ENCODE measurements at places on chromosomes 3 and 15.

DNA sequence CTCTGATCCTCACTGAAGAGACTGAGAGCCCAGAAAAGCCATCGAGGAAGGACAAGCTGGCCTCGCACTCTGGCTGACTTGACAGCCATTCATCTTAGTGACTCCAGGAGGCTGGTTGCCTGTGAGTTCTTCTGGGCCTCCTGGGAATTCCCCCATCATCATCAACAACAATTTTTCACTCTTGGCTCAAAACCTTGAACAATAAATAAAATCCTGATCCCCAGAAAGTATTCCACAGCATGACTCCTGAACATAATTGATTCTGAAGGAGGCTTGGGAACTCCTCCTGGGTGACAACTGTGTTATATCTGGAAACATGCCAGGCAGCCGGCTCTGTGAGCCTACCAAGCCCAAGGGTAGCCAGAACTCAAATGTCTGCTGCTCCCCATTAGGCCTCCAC is 188.6 kb downstream of the SHQ1 start:
- DNase-seq: peak; percentile 20

DNA sequence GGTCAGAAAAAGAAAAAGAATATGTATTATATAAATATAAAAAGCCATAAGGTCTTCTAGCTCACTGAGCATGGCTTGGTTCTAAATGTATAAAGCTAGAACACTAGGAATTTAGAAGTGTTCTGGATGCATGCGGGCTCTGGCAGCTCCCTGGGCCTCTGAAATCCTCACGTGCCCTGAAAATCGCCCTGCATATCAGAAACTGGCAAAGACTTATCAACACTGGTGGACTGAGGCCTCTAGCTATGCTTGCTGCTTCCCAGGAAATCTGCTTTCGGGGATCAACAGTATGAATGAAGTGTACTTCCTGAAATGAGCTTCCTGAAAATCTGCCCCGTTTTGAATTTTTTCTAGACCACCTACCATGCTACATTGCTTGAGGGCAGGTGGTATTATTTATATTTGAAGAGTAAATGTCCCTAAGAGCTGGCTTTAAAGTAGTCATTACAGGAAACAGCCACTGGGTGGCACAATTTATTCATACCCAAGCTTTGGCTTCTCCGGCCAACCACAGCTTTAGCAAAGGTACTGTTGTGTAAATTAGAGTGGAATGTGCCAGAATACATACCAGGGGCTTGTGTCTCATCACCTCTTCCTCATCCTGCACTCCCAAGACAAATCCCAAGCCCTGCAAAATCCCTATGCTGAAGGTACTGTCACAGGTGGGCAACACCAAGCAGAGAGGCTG is 17.7 kb downstream of the CRTAP start:
- DNase-seq: peak; percentile 76

DNA sequence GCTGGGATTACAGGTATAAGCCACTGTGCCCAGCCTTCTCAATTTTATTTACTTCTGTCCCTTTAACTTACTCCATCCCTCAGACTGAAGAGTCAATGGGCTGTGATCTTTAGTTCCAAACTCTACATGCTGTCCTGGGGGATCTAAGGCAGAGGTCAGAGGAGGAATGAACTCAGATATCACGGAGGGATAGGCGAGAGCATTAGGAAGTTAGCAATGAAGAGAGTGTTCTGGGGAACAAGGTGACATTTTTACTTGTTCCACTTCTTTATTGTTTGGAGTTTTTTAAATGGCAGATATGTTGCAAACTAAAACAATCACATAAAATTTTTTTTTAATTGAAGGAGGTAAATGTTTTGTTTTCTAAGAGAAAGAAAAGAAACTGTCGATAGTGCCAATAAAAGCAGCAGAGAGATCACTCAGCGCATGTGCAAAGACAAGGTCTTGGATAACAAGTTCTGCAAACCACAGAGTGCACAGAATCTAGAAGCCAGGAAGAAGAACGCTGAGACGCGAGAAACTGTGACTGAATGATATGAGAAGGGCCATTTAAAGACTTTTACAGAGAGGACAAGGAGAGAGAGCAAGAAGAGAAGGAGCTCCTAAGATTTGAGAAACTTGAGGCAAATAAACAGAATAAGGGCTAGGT is 10.8 kb upstream of the CA12 start:
- DNase-seq: no peak

- DNase-seq: no peak
Observed at GRCh38 chr3:161585922-161586321, 89.3 kb downstream of the OTOL1 start.

GRCh38 chr3:34077417-34078195 is 279.2 kb downstream of the PDCD6IP start:
- no peak for DNase-seq

GRCh38 chr15:70109978-70110377 is 12.3 kb upstream of the TLE3 start:
- no peak for DNase-seq

DNA sequence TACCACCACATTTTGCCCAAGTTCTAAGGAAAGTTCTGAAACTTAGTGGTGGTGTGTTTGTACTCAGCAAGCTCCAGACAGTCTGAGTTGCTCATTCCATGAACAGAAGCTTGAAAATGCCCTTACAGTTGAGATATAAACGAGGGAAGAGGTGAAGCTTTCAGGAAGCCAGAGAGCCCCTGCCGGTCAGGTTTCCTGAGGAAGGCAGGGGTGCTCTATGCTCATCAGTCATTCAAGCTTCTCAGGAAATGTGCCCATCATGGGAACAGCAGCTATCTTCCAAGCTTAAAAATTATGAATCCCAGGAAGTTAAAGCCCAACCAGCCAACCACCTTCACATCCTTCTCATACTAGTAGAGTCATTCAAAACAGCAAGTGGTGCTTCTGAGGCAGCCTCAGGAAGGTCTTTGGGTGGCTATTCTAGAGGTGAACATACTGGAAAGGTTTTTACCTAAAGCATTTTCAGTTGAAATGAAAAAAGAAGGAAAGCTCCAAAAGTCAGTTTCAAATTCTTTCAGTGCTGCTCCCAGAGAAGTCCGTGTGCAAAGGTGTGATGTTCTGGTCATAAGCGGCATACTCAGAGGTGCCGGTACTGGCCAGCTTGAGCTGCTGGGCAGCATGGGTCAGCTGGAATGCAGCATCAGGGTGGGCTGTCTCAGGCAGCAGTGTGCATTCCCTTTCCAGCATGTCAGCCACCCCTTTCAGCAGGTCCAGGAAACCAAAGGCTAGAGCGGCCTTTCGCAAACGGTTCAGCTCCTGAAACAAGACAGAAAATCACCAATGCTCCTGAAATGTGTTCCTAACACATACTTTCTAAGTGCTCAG is 31.8 kb downstream of the INTS14 start:
- DNase-seq: peak; percentile 23

- peak; percentile 91 for DNase-seq
Observed at GRCh38 chr15:90402223-90402622, 14.2 kb downstream of the IQGAP1 start.
